Stimulated activated CD4-positive, alpha-beta T cell treated with anti-CD3 and anti-CD28 coated beads, TNF-alpha, amount 100 ng/mL, for 1 hour (primary cell): ENCODE measurements at places on chromosomes 1 and 21.
A peak's percentile ranks its signal among the peaks of the same experiment; 100 is the strongest.

DNA sequence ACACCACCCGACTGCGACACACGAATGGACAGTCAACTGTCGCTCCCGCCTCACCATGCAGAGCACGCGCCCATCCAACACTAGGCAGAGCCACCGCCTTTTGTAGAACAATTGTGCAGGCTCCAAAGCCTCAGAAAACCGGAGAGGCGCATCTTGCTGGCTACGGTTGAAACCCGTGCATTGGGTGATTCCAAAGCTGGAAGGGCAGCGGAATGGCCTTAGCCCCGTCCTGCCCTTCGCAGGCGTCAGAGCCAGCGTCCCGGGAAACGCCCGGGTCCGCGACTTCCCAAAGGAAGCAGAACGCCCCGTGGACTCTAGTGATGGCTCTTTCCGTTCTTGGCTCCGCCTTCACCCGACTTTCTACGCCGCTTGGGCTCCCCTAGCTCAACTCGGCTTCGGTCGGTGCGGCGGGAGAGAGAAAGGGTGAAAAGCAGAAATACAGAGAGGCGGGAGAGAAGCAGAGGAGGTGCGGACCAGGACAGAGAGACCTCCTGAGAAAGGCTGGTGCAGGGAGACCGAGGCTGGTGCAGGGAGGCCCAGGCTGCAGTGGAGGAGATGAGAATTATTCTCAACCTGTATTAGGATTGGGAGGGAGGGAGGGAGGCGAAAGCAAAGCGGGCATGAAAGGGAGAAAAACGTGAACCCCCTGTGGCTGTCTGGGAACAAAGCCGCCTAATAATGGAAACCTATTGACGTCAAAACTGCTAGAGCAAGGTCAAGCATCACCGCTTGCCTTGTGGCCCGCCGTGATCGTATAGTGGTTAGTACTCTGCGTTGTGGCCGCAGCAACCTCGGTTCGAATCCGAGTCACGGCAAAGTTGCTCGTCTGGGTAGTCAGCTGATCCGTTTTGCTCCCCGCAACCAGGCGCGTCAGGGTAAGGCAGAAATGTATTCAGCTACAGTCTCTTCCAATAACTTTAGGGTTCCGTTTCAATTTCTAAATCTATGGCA lies 99.5 kb downstream of the PRKAB2 start:
- no peak for DNase-seq

GRCh38 chr1:238052496-238053266 lies 162.0 kb upstream of the ZP4 start:
- DNase-seq, result no peak

- DNase-seq, result no peak
These were observed 118.1 kb downstream of the NGF start for GRCh38 chr1:115219927-115220326.

GRCh38 chr1:44422161-44422560 lies 17.1 kb downstream of the RNF220 start:
- DNase-seq, result no peak

- DNase-seq, result no peak
These were observed 436.5 kb upstream of the VAMP3 start for GRCh38 chr1:7334475-7335035.

- no peak for DNase-seq
These were observed 29.4 kb upstream of the PRSS38 start for GRCh38 chr1:227785805-227786671.

GRCh38 chr1:44437107-44437716 lies 32.2 kb downstream of the RNF220 start:
- DNase-seq, result no peak

DNA sequence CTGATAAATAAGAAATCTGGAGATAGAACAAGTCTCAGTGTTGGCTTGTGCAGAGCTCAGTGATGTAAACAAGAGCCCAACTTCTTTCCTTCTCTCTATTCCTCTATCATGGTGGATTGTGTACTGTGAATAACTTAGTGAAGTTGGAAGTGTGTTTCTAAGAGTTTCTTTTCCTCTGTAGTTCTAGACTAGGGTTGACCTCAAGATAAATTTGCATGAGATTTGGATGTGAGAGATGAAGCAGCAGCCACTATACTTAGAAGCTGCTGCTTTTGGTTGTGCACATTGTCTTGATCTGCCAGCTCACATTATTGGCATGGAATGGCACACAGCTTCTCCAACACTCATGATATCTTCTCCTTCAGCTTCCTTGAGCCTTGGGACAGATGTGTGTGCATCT lies 198.9 kb upstream of the ZP4 start:
- no peak for DNase-seq

DNA sequence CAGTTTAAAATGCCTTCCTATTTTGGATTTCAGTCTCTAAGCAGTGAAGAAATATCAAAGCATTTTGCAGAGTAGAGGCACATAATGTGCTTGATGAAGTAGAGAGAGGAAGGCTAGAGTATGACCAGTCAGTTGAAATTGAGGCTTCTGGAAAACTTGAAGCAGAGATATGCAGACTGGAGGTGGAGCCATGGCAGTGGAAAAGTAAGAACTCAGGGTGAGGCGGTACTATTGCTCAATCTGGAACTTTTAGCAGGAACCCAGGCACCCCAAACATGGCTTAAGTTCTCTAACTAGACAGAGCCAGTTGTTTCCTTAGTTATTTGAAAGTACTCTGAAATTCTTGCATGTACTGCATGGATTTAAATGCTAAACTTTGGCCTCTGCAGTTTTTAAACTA lies 288.6 kb downstream of the HHAT start:
- DNase-seq, result no peak

DNA sequence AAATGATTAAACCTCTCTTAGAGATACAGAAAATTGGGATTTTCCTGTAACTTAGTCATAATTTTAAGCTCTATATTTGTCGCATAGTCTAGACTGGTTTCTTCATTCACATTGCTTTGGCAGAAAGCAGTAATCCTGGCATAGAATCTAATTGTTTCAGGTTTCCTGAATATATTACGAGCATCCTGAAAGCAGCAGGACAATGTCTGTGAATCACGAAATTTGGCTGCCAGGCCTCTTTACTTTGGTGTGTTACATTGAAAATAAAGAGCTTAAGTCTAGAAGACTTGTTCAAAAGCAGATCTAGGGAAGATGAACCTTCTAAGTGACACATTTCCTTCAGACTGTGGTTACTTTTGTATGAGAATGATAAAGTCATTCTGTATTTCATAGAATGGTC lies 72.2 kb downstream of the TDRD5 start:
- DNase-seq, result no peak

DNA sequence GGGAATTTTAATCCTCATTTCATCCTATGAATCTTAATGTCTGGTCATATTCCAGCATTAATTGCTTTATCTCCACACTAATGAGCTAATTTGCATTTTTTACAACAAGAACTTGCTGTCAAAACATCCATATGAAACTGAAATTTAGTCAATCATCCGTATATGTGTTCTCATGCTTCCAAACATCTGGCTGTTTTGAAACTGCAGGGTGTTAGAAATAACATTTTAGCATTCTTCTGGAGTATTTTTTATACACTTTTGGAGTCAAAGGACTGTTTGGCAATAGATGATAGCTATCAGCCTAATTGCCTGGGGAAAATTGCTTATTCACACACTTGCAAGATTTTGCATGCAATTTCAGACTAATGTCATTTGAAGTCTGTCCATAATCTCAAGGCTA lies 1639.3 kb downstream of the KCNT2 start:
- no peak for DNase-seq

- no peak for DNase-seq
These were observed 25.1 kb upstream of the NUF2 start for GRCh38 chr1:163296504-163297263.

- DNase-seq, result peak; percentile 93
These were observed at the start of gene CKS1B for GRCh38 chr1:154974102-154974807. TSS of gene CKS1B (plus strand) at chr1:154974681. CDS start at chr1:154974746, 65 bp downstream.

GRCh38 chr1:168221275-168221674 lies 4.5 kb upstream of the SFT2D2 start:
- no peak for DNase-seq

DNA sequence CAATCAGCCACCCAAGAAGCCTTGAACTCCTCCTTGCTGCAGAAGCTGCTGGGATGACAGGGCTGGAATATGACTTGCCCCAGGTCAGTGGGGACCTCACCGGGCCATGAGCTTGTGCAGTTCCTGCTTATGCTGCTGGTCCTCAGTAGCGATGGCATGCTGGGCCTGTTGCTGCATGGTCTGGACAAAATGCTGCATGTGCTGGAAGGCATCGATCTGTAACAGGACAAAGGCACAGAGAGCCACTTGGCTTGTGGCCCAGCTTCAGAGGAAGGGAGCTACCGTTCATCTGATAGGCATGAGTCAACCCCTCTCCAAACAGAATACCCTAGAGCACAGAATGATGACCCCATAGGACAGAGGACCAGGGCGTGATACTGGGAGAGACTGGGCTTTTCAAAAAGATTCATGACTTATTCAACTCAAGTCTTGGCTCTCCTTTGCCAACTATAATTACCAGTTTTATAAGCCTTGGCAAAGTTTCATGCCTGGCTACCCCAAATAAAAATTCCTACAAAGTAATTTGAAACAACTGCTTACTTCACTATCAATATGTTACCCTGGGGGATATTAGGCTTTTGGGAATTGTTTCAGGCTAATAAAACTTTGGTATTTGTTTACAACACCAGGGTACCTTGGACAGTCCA lies 34.7 kb upstream of the EXOSC10 start:
- DNase-seq, result no peak

- DNase-seq, result no peak
These were observed 290.8 kb upstream of the PLXNA2 start for GRCh38 chr1:208534979-208535378.

DNA sequence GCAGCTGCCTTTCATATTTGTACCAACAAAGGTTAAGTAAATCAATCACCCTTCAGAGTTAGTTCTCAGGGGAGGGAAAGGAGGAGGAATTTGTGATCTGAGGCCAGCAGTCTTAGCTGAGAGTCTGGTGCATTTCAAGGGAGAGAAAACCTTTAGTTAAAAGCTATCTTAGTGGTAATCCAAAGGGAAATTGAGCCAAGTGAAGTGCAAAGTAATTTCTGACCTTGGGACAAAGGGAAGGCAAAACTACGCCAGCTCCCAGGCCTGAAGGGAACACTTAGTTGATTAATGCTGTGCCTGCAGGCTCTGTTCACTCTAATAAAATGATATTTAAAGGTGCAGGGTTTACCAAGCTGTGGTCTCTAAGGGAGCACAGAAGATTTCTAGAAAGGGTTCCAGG lies 23.1 kb upstream of the FMOD start:
- no peak for DNase-seq

DNA sequence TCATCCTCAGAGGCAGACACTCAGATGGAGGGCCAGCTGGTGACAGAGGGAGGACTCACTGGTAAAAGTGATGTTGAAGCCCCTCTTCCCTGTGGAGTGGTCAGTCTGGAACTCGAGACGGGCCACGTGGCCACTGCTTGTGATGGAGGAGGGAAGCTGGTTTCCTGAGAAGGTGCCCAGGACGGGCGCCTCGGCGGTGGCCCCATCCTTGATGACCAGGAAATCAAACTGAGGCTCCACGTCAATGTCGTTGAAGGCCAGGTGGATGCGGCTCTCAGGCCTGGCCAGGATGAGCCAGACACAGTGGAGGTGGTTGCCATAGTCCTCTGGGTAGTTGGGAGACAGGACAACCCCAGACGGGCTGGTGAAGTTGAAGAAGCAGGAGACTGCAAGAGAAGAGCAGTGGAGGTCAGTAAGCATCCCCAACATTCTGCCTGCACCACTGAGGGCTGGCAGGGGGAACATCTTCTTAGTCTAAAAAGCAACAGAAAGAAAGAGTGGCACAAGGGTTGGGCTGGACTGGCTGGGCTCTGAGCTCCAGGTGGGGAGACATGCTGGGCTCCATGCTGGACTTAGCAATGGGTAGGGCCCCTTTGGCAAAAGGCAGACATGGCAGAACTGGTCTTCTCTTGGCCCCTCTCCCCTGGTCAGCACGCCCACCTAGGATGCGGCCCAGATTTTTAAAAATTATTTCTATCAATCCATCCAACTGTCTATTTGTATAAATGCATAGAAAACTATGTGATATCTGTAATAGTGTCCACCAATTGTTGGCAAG lies 120.5 kb upstream of the HMGB4 start:
- DNase-seq, result no peak

DNA sequence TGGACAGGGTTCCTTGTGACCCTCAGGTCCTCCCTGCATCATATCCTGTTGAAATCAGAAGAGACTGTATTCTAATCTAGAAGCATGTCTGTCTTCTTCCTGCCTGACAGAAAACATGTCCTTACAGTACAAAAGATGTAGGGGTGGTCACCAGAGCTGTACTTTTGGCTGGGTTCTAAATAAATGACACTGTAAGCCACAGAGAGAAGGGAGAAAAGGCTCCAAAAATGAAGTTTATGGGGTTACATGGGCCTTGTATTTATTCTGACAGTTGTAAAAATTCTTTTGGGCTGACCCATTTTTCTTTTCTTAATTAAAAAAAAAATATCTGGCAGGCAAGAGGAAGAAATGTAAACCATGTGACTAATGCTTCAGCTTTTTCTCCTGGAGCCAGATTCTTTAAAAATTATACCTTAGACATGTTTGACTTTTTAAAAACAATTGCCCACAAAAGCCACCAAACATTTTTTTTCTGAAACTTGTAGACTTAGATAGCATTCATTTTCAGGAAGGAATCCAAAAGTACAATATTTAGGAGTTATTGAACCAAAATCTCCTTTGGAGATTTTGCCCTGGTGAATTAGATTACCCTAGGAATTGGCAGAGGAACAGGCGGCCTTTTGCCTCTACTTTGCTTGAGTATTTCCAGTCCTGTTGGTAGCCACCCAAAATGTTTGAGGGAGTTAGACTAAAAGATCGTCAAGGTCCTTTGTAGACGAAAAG lies 17.1 kb downstream of the RGL1 start:
- DNase-seq, result no peak

DNA sequence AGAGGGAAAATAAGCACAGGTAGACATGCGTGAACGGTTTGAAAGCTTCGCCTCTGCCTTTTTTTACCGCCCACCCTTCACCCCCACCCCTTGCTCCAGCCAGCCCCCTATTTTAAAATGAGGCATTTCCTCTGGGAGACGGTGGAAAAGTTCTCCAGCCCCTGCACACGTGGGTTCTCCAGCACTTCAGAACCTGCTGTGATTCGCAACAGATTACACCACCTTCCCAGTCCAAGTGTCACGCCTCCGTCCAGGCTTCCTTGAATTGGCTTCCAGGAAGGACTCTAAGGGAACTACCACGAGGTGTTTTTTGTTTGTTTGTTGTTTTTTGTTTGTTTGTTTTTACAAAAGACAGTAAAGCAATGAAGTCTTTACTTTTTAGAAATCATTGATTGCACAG lies 2.6 kb downstream of the LRRC7 start:
- DNase-seq, result no peak

GRCh38 chr1:230065161-230065560 lies 1.9 kb upstream of the GALNT2 start:
- no peak for DNase-seq

- DNase-seq, result no peak
These were observed 37.7 kb downstream of the DHRS3 start for GRCh38 chr1:12580054-12580887.

- DNase-seq, result no peak
These were observed 18.3 kb downstream of the UBR4 start for GRCh38 chr1:19191811-19192210.

- no peak for DNase-seq
These were observed 1442.6 kb upstream of the B3GALT2 start for GRCh38 chr1:194629011-194629410.

DNA sequence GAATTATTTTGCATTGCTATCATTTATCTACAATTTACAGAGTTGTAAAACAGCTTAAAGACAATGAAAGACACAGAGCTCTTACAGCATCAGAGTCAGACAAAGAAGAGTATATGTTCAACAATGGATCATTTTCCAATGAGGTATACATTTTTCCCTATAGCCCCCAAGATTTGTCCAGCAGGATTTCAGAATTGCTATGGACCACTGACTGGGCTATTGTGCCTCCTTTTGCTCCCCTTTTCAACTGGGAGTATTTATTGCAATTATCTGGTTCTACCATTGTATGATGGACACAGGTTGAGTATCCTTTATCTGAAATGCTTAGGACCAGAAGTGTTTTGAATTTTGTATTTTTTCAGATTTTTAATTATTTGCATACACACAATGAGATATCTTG lies 62.5 kb upstream of the DNAH14 start:
- DNase-seq, result no peak
